ENCODE measurements at places on chromosomes 7 and 10.

DNA sequence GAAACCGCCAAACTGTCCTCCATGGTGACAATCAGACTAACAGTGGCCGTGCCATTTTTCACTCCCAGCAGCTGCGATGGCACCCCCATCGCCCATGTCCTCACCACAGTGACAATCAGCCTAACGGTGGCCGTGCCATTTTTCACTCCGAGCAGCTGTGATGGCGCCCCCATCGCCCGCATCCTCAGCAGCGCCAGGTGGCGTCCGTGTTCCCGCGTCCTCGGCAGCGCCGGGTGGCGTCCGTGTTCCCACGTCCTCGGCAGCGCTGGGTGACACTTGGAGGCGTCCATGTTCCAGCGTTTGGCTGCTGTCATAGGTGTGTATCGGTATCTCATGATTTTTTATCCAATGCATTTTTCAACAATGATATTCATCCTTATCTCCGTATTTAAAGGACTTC is 267.3 kb downstream of the PTPRN2 start:
- DNase-seq = no peak

DNA sequence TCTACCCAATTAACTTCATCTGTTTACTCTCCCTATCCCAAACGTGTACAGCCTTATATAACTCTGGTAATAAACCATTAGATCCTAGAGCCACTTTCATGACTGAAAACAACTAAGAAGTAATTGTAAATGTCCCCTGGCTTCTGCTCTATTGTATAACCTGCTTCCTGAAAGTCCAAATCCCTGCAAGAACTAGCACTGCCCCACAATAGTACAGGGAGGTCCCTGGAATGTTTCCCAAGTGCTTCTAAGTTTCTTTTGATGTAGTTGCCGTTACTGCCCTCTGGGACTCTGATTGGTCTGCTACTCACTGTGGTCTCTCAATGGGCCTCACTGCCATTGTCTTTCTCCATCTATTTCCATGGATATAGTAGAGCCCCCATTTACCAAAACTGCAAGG is 764.0 kb upstream of the GHITM start:
- DNase-seq = no peak

DNA sequence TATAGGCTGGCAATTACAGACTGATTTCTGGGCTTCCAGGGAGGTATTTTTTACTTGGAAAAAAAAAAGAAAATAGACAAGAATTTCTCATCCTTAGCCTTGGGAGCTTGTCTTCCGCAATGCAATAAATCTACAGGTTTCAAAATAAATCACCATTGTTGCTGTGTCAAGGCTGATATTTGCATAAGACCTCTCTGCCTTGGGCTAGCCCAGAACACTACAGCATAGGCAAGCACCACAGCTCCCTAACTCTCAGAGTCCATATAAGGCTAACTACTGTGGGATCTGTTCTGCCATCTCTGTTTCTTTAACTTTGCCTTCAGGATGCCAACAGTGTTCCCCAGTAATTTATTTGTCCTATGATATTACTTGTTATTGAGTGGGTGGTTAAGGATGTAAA is 64.4 kb downstream of the ZWINT start:
- no peak for DNase-seq

DNA sequence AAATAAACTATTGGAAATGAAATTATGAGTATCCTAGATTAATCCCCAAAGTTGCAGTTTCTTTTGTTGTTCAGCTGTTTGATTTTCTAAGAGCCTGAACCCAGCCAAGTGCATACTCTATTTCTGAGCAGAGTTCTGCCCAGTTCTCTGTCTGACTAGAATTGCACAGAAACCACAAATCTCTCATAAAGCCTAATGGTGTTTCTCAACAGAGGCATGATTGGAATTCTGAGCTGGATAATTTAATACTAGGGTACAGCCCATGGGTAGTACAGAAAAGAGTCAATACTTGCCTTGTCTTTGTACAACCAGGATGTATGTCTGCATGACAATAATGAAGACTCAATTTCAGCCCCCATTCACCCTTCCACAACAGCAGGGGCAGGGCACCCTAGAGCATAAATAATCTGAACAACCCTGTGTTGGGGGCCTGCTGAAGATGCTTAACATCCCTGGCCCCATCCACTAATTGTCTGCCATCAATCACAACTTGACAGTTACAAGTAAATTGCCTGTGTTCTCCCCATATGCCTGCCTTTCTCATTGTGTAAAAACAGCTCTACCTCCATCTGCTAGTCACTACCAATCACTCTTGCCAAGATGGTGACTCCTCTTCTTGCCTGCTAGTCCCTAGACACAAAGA is 114.4 kb downstream of the NPSR1 start:
- no peak for DNase-seq

GRCh38 chr10:33066558-33067236 is 108.7 kb upstream of the ITGB1 start:
- DNase-seq = no peak

DNA sequence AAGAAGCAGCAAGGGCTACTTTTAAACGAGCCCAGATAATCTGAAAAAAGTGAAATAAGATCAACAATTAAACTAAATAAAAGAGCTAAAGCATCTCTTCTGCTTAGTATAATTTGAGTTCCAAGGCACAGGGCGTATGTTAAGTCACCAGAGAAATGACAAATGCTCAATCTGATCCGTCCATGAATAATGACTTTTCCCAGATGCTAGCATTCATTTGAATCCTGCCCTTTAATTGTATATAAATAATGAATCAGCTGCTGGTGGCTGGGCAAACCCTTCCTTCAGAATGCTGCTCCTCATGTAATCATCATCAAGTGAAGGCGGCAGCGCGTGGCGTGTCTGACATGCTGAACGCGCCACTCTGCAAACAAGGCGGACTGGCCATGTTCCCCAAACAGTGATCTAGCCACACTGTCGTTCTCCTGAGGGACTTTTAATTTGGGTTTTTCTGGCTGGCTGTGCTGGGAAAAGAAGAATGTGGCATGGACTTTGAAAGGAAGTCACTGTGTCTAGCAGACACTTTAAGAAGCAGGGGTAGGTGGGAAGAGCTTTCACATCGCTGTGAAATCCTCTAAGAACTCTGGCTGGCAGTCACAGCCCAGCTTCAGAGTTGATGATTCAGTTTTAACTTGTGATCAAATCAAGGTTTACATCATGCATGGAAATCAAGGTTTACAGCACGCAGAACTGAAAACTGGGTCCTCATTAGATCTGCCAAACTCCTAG is 70.7 kb downstream of the BEND7 start:
- DNase-seq = no peak

DNA sequence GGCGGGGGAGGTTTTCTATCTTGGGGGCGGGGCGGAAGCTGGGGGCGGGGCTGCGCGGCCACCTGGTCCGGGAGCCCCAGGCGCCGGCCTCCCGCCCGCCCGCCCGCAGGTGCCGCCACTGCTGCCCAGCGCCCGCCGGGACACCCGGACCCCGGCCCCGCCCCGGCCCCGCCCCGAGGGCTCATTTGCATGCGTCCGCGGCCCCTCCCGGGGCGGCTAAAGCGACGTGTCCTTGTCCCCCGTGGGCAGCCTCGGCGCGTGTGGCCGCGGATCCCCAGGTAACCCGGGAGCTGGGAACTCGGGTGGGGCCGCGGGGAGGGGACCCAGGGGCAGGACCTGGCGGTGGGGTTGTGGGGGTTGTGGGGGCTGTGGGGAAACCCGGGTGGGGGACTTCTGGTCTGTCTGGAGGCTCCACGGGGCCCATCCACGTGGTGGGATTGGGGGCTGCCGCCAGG is at the start of gene BHLHA15:
Gene BHLHA15, plus strand, starts transcription at position 219 of the 455 bp plus-strand sequence. CDS start 871 bp downstream, outside the sequence.
- peak; percentile 48 for DNase-seq
